ENCODE measurements at places on chromosomes 3 and 15. TPM values are rescaled to one million over a fixed set of nuclear protein-coding genes. Genes with fewer than 3 reads are reported as not detected.

- no peak for DNase-seq
Observed at GRCh38 chr15:27696530-27696929, 402.6 kb downstream of the OCA2 start.

DNA sequence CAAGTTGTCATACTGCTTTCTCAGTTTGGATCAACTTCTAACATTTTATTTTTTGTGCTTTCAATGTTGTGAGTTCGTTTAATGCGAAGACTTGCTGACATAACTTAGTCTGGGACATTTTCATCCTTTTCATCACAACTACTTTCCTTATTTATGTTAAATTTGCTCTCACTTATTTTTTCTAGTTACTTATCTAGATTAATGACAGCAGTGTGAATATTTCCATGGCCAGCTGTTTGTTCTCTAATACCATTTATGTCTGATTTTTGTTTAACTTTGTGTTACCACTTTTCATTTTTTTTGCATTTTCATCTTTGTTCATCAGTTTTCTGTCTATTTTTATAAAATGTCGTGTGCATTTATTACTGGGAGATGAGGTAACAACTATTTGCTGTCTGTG is 6.2 kb downstream of the SLC25A26 start:
- no peak for DNase-seq

- no peak for DNase-seq
Observed at GRCh38 chr3:5205165-5205941, 17.8 kb downstream of the EDEM1 start.

GRCh38 chr3:49019941-49020329 is 1.6 kb upstream of the DALRD3 start:
- no peak for DNase-seq

DNA sequence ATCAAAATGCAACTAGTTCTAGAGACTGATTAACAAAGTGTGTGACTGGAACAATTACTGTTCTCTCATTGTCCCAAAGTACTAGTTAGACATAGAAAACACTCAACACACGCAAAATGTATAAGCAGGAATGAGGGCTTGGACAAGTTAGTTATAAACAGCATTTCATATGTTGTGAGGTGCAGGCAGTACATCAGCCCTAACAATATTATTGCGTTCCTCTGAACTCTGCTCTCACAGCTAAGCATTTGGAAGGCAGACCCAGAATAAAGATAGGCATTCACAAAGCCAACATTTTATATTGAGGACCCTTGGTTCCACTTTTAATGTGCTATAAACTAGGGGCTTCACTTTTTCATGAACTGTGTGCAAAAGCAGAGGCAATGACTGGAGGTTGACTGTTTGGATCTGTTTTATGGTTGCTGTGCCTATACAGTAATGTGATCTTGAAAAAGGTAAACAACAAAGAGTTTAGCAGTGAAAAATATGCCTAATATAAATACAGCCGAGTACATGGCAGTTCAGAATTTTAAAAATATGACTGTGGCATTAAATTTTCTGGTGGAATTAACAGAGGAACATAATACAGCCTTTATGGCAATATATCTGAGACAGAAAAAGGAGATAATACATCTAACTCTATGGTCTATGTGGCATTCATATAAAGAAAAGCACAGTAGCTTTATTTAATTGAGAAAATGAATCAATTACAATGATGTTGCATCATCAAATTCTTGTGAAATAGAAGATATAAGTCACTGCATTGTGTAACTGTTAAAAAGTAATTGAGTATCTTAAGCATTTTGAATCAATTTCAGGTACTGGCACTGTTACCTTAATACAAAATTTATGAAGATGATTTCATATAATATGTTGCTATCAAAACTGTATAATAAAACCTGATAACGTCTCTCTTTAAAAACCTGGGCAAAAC is 80.0 kb upstream of the SKOR1 start:
- no peak for DNase-seq

- no peak for DNase-seq
Observed at GRCh38 chr3:141802316-141803077, 39.3 kb downstream of the GRK7 start.

GRCh38 chr3:69420781-69421520 is 35.1 kb upstream of the FRMD4B start:
- no peak for DNase-seq

Gene MNS1
- 25.4 TPM for polyA plus RNA-seq

Gene UMPS
- polyA plus RNA-seq, result 35.6 TPM

Gene ZDHHC19
- 0.16 TPM for polyA plus RNA-seq

Gene GPR62
- 0.64 TPM for polyA plus RNA-seq

Gene BFSP2
- polyA plus RNA-seq, result not detected

Gene COL7A1
- polyA plus RNA-seq, result 24.4 TPM
